Effector memory CD4-positive, alpha-beta T cell (primary cell): ENCODE measurements at places on chromosomes 5 and 9.

GRCh38 chr5:74319076-74319475, 321.5 kb downstream of the ENC1 start:
- no peaks in the 10 kb centered on the region for H3K36me3 ChIP-seq
- H3K27ac ChIP-seq: no peak overlapping the region
- H3K27me3 ChIP-seq: no peaks in the 10 kb centered on the region

DNA sequence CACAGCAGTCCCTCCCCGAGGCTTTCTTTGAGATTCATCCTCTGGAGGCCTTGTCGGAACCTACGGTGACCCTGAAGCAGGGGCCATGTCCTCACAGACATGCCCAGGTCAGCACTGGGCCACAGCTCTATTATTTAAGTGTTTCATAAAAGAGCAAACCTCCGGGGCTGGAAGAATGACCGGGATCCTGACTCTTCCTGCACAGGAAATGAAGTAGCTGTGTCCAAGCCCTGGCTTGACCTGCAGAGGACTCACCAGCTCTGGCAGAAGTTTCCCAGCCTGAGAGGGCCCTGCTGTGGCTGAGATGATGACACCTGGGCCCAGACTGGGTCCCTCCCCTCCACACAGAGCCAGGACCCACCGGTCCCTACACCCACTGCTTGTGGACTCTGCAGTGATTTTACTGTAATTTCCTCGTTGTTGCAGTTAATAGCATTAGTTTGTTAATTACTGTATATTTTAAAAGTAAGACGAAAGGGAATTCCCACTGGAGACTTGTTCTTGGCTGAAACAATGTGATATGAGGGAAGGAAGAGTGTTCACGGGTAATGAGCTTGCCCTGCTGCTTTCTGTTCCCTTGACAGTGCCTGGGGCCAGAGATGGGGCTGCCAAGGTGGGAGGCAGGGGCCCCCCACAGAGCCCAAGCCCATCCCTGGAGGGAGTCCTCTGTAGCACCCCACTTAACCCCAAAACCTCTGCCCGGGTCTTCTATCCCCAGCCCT, 72.2 kb downstream of the PCDH1 start:
- no peak for DNase-seq
- H3K27ac ChIP-seq: no peak overlapping the region
- H3K4me1 ChIP-seq: no peaks in the 10 kb centered on the region
- H3K4me3 ChIP-seq: no peak overlapping the region
- H3K36me3 ChIP-seq: no peaks in the 10 kb centered on the region
- peaks cover 10% of the 10 kb centered on the region for H3K27me3 ChIP-seq

DNA sequence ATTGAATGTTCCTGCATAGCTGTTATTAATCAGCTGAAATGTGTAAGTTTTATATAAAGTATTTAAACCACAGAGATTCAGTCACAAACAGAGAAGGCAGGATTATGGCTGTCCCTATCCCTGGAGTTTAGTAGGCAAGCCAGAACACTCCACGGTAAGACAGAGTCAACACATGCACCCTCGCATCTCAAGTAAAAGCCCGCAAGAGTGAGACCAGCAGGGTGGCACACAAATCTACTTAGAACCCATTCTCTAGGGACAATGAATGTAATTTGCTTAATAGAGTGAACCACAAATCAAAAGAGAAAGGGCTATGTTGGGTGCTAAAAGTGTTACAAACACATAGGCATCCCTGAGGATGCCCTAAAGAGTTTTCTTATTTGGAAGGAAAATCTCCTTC, 35.1 kb downstream of the LPAR1 start:
- no peaks in the 10 kb centered on the region for H3K4me1 ChIP-seq
- no peak for DNase-seq
- H3K27me3 ChIP-seq: no peaks in the 10 kb centered on the region
- H3K36me3 ChIP-seq: no peaks in the 10 kb centered on the region
- no peak overlapping the region for H3K27ac ChIP-seq

GRCh38 chr9:98455256-98456155, 200.1 kb upstream of the TBC1D2 start:
- H3K4me1 ChIP-seq: no peaks in the 10 kb centered on the region
- no peak overlapping the region for H3K27ac ChIP-seq
- peaks cover 6% of the 10 kb centered on the region for H3K27me3 ChIP-seq
- no peak overlapping the region for H3K4me3 ChIP-seq
- no peaks in the 10 kb centered on the region for H3K36me3 ChIP-seq

GRCh38 chr9:22307013-22307711, 139.5 kb upstream of the DMRTA1 start:
- no peak overlapping the region for H3K27ac ChIP-seq
- H3K36me3 ChIP-seq: no peaks in the 10 kb centered on the region
- DNase-seq: no peak
- no peaks in the 10 kb centered on the region for H3K4me1 ChIP-seq
- H3K27me3 ChIP-seq: no peaks in the 10 kb centered on the region
- no peak overlapping the region for H3K4me3 ChIP-seq

- no peak overlapping the region for H3K27ac ChIP-seq
- H3K27me3 ChIP-seq: no peaks in the 10 kb centered on the region
- peaks cover 2% of the 10 kb centered on the region for H3K4me1 ChIP-seq
- no peak overlapping the region for H3K4me3 ChIP-seq
Measured at GRCh38 chr5:59095480-59095879, 512.6 kb downstream of the RAB3C start.

GRCh38 chr5:142396436-142397038, 71.7 kb upstream of the SPRY4 start:
- no peaks in the 10 kb centered on the region for H3K27me3 ChIP-seq
- H3K27ac ChIP-seq: no peak overlapping the region
- no peaks in the 10 kb centered on the region for H3K36me3 ChIP-seq
- DNase-seq: no peak
- H3K4me1 ChIP-seq: no peaks in the 10 kb centered on the region
- no peak overlapping the region for H3K4me3 ChIP-seq

DNA sequence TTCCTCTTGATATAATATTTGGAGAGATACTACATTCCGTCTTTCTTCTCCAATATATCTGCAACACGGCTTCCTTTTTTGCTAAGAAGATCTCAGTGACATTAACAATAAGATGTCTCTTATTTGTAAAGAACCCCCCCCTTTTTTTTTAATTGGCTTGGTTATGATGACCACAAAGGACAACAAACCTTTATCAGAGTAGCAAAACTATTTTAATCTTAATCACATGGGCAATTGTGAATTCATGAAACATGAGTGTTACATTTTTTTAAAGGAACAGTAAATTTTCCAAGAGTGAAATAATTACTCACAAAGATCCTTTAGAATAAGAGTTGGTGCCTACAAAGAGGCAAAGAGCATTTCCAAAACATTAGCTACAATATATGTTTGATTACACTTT, 554.1 kb downstream of the MAT2B start:
- H3K4me1 ChIP-seq: no peaks in the 10 kb centered on the region
- no peak overlapping the region for H3K27ac ChIP-seq
- H3K36me3 ChIP-seq: no peaks in the 10 kb centered on the region
- H3K4me3 ChIP-seq: no peak overlapping the region

- DNase-seq: no peak
- H3K27ac ChIP-seq: no peak overlapping the region
- no peak overlapping the region for H3K4me3 ChIP-seq
- no peaks in the 10 kb centered on the region for H3K4me1 ChIP-seq
Measured at GRCh38 chr9:78831726-78832125, 534.8 kb downstream of the PSAT1 start.

DNA sequence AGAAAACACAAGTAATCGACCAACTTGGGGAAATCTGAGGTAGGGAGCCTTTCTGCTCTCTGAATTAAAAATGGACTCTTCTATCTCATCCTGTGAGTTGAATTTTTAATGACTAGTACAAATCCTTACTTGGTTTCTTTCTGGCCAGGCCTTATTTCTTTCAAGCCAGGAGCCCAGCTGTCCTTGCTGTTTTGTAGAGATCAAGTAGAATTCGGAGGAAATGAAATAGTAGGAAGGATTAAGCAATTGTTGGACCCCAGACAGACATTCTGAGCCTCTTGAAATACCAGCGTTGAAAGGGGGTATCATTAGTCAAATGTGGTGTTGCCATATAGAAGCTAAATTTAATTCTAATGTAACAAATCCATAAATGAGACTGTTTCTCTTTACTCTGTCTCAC, 53.7 kb upstream of the SMIM15 start:
- H3K4me3 ChIP-seq: no peak overlapping the region
- H3K4me1 ChIP-seq: no peaks in the 10 kb centered on the region
- no peak overlapping the region for H3K27ac ChIP-seq
- no peaks in the 10 kb centered on the region for H3K27me3 ChIP-seq
- no peaks in the 10 kb centered on the region for H3K36me3 ChIP-seq
- no peak for DNase-seq

DNA sequence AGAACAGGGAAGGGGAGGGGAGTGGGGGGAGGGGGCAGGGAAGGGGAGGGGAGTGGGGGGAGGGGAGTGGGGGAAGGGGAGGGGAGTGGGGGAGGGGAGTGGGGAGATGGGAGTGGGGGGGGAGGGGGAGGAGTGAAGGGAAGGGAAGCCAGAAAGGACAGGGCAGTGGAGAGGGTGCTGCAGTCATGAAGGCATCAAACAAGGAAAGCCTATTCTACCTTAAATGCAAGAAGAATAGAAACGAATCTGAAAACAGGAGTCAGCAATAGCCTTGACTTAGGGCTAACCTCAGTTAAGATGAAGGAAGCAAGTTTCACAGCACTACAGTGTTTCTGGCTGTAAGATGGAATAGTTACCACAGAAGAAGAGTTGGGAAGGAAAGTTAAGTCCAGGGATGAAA, 59.5 kb downstream of the CAMSAP1 start:
- no peak for DNase-seq
- H3K27ac ChIP-seq: no peak overlapping the region
- H3K27me3 ChIP-seq: no peaks in the 10 kb centered on the region
- H3K36me3 ChIP-seq: peaks cover 4% of the 10 kb centered on the region

- no peaks in the 10 kb centered on the region for H3K27me3 ChIP-seq
- no peaks in the 10 kb centered on the region for H3K4me1 ChIP-seq
- no peak for DNase-seq
- no peak overlapping the region for H3K4me3 ChIP-seq
Measured at GRCh38 chr5:6556089-6556801, 76.6 kb downstream of the NSUN2 start.

DNA sequence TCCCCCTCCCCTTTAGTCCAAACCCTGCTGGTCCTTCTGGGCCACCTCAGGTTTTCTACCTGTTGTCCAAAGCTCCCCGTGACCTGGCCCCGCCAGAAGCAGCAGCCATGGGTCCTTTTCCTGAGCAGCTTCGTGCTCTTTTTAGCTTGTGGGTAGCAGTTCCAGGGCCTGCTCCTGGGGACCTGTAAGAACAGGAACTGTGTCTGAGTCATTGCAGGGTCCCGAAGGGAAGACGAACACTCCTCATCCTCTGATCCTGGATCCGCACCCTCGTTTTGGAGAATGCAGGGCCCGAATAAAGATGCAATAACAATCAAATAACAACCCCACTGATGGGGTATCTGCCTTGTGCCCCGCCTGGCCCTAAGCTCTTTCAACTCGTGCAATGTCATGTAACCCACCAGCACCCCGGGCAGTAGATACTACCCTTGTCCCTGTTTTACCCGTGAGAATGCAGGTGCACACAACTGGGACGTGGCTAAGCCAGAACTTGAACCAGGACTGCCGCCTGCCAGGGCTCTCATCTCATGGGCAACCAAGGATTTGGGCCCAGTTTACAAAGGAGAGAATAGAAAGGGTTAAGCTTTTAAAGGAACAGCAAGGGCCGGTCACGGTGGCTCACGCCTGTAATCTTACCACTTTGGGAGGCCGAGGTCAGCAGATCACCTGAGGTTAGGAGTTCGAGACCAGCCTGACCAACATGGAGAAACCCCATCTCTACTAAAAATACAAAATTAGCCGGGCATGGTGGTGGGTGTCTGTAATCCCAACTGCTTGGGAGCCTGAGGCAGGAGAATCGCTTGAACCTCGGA, 33.2 kb downstream of the NEK6 start:
- no peak for DNase-seq
- H3K4me3 ChIP-seq: no peak overlapping the region
- peaks cover 15% of the 10 kb centered on the region for H3K4me1 ChIP-seq
- no peaks in the 10 kb centered on the region for H3K36me3 ChIP-seq

- H3K36me3 ChIP-seq: no peaks in the 10 kb centered on the region
- peak; percentile 20 for DNase-seq
- peak overlapping the region; percentile 77 for H3K4me3 ChIP-seq
- H3K4me1 ChIP-seq: peaks cover 24% of the 10 kb centered on the region
Measured at GRCh38 chr5:139745800-139746690, 49.6 kb upstream of the PSD2 start.

DNA sequence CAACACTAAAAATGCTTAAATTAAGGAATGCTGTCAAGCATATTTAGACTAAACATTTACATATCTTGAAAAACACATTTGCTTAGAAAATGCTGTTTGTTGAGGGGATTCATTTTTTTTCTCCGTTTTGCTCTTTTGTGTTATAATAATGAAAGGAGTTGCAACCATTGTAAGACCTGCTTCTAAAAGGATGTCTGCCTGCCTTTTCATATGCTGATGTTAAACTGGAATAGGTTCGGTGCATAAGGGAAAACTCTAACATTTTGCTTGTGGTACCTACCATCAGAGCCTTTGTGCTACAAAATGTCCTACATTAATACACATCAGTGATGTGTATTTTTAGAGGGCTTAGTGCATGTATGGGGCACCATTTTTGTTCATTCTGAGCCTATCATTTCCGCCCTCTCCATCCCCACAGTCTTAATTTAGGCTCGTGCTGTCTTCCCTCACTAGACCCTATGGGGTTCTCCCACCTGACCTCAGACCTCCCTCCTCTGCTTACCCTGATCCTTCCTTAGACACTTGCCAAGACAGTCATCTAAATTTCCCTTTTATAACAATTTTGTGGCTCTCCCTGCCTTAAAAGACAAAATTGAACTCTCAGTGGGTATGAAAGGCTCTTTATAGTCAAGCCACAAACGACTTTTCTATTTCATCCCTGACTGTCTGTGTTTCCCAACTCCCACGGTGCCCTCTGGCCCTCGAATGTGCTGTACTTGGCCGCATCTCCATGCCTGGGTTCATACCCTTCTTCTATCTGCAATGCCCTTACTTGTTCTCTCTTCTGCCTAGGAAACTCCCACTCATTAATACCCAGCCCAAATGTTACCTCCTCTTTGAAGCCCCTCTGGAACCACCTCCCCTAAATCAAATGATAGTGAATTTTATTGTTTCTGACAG, 61.2 kb downstream of the CMYA5 start:
- H3K27ac ChIP-seq: no peak overlapping the region
- no peaks in the 10 kb centered on the region for H3K36me3 ChIP-seq
- no peak for DNase-seq
- H3K4me3 ChIP-seq: no peak overlapping the region
- no peaks in the 10 kb centered on the region for H3K27me3 ChIP-seq
